ENCODE measurements at places on chromosomes 5 and 9.

- DNase-seq, result no peak
Observed at GRCh38 chr9:281741-282645, 67.3 kb downstream of the DOCK8 start.

- DNase-seq, result no peak
Observed at GRCh38 chr9:132026932-132027585, 52.6 kb downstream of the MED27 start.

GRCh38 chr9:111728617-111729366 lies 65.9 kb downstream of the SHOC1 start:
- no peak for DNase-seq

DNA sequence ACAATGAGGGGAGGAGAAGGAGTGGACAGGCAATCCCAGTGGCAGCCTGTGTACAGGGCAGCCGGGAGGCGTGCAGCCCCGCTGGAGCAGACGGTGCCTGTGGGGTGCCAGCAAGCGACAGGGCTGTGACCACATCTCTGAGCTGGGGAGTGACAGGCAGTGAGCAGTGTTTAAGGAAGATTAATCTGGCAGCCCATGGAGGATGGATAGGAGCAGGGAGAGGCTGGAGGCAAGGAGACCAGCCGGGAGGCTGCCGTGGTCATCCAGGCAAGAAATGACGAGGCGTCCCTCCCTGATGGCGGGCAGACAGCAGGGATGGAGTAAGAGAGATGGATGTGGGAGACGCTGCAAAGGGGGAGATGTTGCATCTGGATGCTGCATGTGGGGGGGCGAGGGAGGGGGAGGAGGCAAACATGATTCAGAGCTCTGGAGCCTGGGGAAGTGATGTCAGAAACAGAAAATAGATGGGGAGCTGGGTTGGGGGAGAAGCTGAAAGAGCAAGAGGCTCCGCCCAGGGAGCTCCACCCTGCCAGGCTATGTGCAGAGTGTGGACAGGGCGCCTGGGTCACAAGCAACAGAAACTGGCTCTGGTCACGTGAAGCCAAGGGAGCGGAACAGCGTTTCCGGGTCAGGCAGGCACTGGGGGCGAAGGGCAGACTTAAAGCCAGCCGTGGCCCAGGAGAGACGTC lies 12.6 kb downstream of the UNC5A start:
- DNase-seq, result no peak

DNA sequence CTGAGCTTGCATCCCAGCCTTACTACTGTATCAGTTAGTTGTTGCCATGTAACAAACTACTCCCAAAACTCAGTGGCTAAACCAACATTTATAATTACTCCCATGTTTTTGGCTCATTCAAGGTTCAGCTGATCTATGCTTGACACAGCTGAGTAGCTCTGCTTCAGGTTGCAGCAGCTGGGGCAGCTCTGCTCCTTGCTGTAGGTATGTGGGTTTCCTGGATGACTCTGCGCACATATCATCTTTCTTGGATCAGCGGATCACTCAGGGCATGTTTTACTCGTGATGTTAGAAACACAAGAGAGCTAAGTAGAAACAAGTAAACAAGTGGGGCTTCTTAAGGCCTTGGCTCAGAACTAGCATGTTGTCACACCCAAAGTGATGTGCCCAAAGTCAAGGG lies 15.1 kb downstream of the TEK start:
- no peak for DNase-seq

GRCh38 chr9:113306566-113306965 lies 3.4 kb upstream of the RNF183 start:
- DNase-seq, result no peak

DNA sequence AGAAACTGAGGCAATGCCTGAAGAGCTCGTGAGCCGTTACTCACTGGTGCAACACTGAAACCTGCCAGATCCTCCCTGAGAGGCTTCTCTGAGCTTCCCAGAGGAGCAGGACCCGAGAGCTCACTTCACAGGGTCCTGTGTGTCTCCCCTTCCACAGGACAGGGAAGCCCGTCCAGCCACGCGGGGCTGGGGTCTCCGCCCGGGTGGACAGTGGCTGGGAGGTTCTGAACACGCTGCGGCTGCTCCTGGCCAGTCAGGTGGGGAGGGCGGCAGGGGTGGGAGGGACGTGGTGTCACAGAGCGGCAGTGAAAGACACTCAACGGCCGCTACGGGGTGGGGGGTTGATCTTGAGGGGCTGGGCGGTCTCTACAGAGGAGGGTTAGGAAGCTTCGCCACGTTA lies 290 bp upstream of the ZDHHC11 start:
- DNase-seq, result no peak

DNA sequence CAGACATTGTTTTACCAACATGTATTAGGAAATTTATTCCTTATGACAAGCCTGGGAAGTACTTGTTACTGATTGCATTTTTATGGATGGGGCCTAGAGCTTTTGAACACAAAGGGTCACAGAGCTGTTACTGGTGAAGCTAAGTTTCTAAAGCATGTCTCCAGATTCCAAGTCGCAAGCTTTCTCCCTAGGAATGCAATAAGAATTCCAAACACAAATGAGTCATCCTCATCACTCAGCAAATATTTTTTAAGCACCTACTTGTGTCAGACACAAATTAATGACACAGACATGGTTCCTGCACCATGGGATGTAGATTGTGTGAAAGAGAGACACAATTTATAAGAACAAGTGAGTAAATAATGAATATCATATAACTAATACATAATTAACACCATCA lies 11.0 kb upstream of the SH3RF2 start:
- DNase-seq, result no peak

- DNase-seq, result no peak
Observed at GRCh38 chr9:121123816-121124535, 49.2 kb downstream of the CNTRL start.

- DNase-seq, result peak; percentile 22
Observed at GRCh38 chr5:10513501-10514442, 50.1 kb upstream of the ANKRD33B start.

GRCh38 chr9:120389300-120389699 lies 190.7 kb downstream of the CDK5RAP2 start:
- no peak for DNase-seq

GRCh38 chr5:179357031-179357430 lies 11.8 kb upstream of the ADAMTS2 start:
- DNase-seq, result no peak

GRCh38 chr5:172541099-172541772 lies 86.9 kb upstream of the SH3PXD2B start:
- DNase-seq, result no peak

DNA sequence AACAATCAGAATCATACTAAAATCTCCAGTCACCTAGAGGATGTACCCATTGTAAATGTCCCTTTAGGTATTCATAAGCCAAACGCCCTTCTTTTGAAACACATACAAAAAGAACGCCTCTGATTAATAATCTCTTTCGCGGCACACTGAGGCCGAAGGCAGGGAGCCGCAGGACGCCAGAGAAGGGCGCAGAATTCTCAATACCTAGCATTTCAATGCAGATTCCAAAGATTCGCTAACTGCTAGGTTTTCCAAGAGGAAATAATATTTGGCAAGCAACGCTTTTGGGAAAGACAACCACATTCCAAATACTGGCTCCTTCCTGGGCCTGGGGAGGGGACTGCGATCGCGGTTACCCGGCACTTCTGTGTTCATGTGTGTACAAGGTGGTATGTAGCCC lies 203.3 kb downstream of the MEF2C start:
- no peak for DNase-seq

GRCh38 chr5:120532835-120533234 lies 68.7 kb downstream of the PRR16 start:
- no peak for DNase-seq

- no peak for DNase-seq
Observed at GRCh38 chr5:62309107-62309506, 3.1 kb downstream of the KIF2A start.

- no peak for DNase-seq
Observed at GRCh38 chr5:33937017-33937706, 976 bp downstream of the RXFP3 start.

GRCh38 chr9:109411798-109412352 lies 86.2 kb downstream of the PTPN3 start:
- DNase-seq, result no peak

DNA sequence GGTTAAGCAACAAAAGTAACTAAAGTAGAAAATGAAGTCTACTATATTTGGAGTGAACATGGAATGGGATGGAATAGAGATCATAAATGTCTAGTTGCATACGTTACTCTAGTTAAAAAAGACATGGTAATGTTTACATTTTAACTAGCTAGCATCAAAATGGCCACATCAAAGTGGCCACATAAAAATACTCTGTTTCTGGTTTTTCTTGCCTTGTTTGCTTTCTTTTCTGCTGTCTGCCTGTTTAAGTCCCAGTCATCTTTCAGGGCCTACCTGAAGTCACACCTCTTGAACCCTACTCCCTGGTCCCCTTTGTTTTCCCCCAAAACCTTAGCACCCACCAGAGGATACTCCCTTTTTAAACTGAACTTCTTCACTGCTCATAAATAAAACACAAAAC lies 6.4 kb upstream of the KIF2A start:
- DNase-seq, result no peak

GRCh38 chr5:89830691-89831090 lies 578.9 kb downstream of the CETN3 start:
- DNase-seq, result no peak

- no peak for DNase-seq
Observed at GRCh38 chr5:74418709-74419108, 221.8 kb downstream of the ENC1 start.

DNA sequence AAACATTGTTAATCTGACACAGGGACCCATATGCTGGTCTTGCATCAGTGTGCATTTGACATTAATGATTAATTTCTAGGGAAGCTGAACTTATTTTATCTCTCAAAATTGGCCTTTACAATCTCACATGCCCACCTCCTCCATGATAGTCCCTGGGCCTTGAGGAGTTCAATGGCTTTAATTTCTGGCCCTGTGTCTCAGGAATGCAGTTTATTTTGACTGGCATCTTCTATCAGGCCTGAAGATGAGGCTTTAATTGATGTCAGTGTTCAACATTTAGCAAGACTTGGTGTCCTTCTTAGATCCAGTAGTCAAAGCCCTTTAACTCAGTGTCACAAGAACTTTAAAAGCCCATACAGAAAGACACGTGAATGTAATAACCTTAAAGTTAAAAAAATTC lies 10.5 kb upstream of the CLTB start:
- DNase-seq, result no peak

DNA sequence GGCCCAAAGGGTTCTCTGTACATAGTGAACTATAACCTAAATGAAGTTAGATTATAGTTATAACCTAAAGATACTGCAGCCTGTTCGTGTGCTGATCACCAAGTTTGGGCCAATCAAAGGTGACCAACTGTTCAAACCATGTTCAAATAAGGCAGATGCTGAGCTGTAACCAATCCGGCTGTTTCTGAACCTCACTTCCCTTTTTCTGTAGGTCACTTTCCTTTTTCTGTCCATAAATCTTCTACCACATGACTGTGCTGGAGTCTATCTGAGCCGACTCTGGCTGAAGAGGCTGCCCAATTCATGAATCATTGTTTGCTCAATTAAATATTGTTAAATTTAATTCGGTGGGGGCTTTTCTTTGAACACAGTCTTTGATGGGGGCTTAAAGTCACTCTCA lies 1920.2 kb downstream of the MAT2B start:
- no peak for DNase-seq

Measured in left kidney (tissue), 8 donors.